ENCODE measurements at places on chromosomes 4 and X.
A peak's percentile ranks its signal among the peaks of the same experiment; 100 is the strongest.

- H3K4me1 ChIP-seq, result no peaks in the 10 kb centered on the region
- no peak overlapping the region for H3K4me3 ChIP-seq
- no peak for DNase-seq
- H3K27me3 ChIP-seq, result no peaks in the 10 kb centered on the region
- no peaks in the 10 kb centered on the region for H3K36me3 ChIP-seq
- no peak overlapping the region for H3K27ac ChIP-seq
Observed at GRCh38 chr4:176753049-176753448, 39.7 kb downstream of the VEGFC start.

GRCh38 chr4:41746025-41746439 is 2.5 kb downstream of the PHOX2B start:
- peaks cover 22% of the 10 kb centered on the region for H3K4me1 ChIP-seq
- H3K36me3 ChIP-seq, result no peaks in the 10 kb centered on the region
- peaks cover 97% of the 10 kb centered on the region for H3K27me3 ChIP-seq
- DNase-seq, result peak; percentile 67

DNA sequence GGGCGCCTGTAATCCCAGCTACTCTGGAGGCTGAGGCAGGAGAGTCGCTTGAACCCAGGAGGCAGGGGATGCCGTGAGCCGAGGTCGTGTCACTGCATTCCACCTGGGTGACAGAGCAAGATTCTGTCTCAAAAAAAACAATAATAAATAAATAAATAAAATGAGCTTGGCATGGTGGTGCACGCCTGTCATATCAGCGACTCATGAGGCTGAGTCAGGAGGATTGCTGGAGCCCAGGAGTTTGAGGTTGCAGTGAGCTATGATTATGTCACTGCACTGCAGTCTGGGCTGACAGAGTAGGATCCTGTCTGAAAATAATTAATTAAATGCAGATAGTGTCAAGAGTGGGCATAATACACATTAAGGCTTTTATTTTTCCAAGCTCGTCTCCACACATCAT is 77.5 kb downstream of the DHRSX start:
- H3K4me1 ChIP-seq, result no peaks in the 10 kb centered on the region
- no peak overlapping the region for H3K4me3 ChIP-seq
- no peak overlapping the region for H3K27ac ChIP-seq
- H3K36me3 ChIP-seq, result peaks cover 18% of the 10 kb centered on the region
- H3K27me3 ChIP-seq, result no peaks in the 10 kb centered on the region

GRCh38 chr4:24108567-24108966 is 218.7 kb upstream of the PPARGC1A start:
- no peaks in the 10 kb centered on the region for H3K4me1 ChIP-seq
- H3K4me3 ChIP-seq, result no peak overlapping the region
- H3K27me3 ChIP-seq, result no peaks in the 10 kb centered on the region
- H3K36me3 ChIP-seq, result no peaks in the 10 kb centered on the region

DNA sequence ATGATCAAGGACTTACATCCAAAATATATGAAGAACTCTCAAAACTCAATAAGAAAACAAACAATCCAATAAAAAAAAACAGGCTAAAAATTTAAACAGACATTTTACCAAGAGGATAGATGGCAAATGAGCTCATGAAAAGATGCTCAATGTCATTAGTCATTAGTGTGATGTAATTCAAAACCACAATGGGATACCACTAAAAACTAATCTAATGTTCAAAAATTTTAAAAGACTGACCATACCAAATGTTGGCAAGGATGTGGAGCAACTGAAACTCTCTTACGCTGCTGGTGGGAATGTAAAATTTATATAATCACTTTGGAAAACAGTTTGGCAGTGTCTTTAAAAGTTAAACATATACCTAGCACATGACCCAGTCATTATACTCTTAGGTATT is 43.7 kb downstream of the RPS6KA6 start:
- no peaks in the 10 kb centered on the region for H3K36me3 ChIP-seq
- no peak for DNase-seq
- H3K4me3 ChIP-seq, result no peak overlapping the region
- no peaks in the 10 kb centered on the region for H3K27me3 ChIP-seq
- no peaks in the 10 kb centered on the region for H3K4me1 ChIP-seq

DNA sequence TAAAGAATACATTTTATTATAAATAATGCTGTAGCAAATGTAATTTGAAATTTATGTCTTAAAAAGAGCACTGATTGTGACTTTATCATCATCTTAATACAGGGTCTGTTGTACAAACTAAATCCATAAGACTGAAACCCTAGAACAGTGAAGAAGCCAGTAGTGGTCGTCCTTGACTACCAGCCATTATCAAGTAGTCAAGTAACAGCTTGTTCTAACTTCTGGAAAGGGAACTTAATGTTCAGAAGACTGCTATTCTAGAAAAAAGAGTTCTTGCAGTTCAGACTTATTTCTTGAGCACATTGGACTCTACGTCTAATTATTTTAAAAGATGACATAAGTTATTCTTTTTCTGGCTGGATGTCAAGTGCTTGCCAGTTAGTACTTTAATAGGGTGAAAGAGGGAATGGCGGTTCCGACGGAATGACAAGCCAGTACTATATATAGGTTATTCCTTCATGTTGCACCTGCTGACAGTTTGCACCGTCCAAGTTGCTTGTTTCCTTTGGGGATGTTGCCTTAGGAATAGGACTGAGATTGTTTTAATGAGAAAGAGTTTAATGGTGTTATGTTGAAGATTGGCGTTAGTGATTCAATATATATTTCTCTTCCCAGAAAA is 109.9 kb downstream of the RAPGEF2 start:
- no peaks in the 10 kb centered on the region for H3K27me3 ChIP-seq
- no peak overlapping the region for H3K4me3 ChIP-seq
- H3K36me3 ChIP-seq, result no peaks in the 10 kb centered on the region
- DNase-seq, result no peak

GRCh38 chr4:39825090-39825489 is 127.2 kb downstream of the UBE2K start:
- H3K36me3 ChIP-seq, result 0 out of 2 replicates have a peak, but pooled peaks cover 2% of the 10 kb centered on the region
- no peaks in the 10 kb centered on the region for H3K27me3 ChIP-seq
- no peak for DNase-seq

GRCh38 chr4:48720459-48720858 is 59.6 kb downstream of the FRYL start:
- H3K27ac ChIP-seq, result no peak overlapping the region
- no peaks in the 10 kb centered on the region for H3K36me3 ChIP-seq
- H3K4me3 ChIP-seq, result no peak overlapping the region
- H3K27me3 ChIP-seq, result no peaks in the 10 kb centered on the region

DNA sequence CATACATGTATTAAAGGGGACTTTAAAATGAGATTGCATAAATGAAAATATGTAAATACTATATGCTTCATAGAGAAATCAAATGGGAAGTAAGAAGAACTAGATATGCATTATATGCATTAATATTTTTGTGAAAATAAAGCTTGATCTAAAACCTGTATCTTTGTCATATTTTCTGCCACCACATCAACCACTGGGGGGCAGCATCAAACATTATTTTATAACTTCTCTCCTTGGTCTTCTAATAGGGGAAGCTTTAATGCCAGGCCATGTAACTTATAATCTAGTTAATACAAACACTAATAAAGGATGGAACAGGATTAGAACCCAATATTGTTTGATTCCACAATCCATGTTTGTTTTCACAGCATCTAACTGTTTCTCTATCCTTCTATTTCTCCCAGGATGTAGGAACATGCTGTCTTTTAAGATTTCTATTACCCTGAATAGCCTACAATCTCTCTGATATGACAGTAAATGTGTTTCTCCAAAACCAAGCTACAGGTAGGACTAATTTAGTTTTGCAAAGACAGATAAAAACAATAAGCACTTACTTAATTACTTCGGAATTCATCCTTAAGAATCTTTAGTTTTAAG is 10.0 kb downstream of the QRFPR start:
- no peaks in the 10 kb centered on the region for H3K4me1 ChIP-seq
- no peak overlapping the region for H3K4me3 ChIP-seq
- no peaks in the 10 kb centered on the region for H3K27me3 ChIP-seq
- DNase-seq, result no peak
- no peaks in the 10 kb centered on the region for H3K36me3 ChIP-seq

- no peaks in the 10 kb centered on the region for H3K27me3 ChIP-seq
- H3K27ac ChIP-seq, result no peak overlapping the region
- no peak overlapping the region for H3K4me3 ChIP-seq
- DNase-seq, result no peak
- H3K36me3 ChIP-seq, result no peaks in the 10 kb centered on the region
Observed at GRCh38 chr4:89364541-89364940, 56.9 kb upstream of the GPRIN3 start.

GRCh38 chr4:39539089-39539611 is 11.9 kb upstream of the UGDH start:
- H3K27me3 ChIP-seq, result no peaks in the 10 kb centered on the region
- H3K4me1 ChIP-seq, result 0 out of 2 replicates have a peak, but pooled peaks cover under 1% of the 10 kb centered on the region
- no peak overlapping the region for H3K27ac ChIP-seq
- no peaks in the 10 kb centered on the region for H3K36me3 ChIP-seq
- DNase-seq, result no peak

- H3K36me3 ChIP-seq, result no peaks in the 10 kb centered on the region
- no peak for DNase-seq
Observed at GRCh38 chr4:20681271-20681670, 19.0 kb upstream of the PACRGL start.

DNA sequence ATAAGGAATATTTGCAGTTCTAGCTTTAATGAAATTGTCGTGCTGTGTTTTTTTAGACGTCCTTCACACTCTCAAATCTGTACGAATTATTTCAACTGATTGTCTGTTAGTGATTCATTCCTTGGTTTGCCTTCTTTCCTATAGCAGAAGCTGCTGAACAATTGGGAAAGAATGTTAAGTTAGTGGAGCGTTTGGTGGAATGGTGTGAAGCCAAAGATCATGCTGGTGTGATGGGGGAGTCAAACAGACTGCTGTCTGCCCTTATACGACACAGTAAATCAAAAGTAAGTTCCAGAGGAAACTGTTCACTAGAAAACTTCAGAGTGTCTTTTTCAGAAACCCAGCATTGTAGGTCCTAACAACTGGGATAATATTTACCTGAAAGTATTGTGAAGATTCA is 159.9 kb downstream of the RAP1GDS1 start:
- H3K4me3 ChIP-seq, result no peak overlapping the region
- H3K36me3 ChIP-seq, result no peaks in the 10 kb centered on the region
- no peaks in the 10 kb centered on the region for H3K27me3 ChIP-seq
- no peak for DNase-seq
- H3K27ac ChIP-seq, result no peak overlapping the region

DNA sequence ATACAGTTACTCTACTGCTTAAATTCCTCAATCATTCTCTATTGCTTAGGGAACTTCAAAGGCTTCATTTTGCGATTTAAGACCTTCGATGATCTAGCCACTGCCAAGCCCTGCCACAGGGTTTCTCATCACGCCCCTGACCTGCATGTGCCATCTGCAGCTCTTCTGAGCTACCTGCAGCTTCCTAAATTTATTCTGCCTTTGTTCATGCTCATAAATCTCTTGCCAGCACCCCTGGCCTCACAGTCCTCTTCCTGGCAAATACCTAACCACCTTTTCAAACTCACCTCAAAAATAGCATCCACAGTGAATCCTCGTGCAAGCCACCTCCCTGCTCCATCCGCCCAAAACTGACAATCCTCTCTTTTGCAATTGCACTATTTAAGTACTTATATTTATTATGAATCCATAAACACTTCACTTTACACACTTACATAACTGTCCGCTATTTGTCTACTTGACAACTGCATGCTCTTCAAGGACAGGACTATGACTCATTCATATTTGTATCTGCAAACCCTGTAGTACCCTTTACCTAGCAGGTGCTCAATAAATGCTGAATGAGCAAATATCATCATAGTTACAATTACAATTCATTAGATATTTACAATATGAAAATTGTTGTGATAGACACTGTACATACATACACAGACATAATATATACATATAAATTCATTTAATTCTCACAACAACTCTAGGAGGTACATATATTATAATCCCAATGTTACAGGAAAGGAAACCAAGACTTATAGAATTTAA is 280.0 kb upstream of the RASGEF1B start:
- no peak overlapping the region for H3K4me3 ChIP-seq
- no peak overlapping the region for H3K27ac ChIP-seq
- H3K4me1 ChIP-seq, result no peaks in the 10 kb centered on the region
- no peak for DNase-seq
- H3K27me3 ChIP-seq, result no peaks in the 10 kb centered on the region

- DNase-seq, result no peak
- H3K4me1 ChIP-seq, result no peaks in the 10 kb centered on the region
- no peak overlapping the region for H3K27ac ChIP-seq
- H3K36me3 ChIP-seq, result no peaks in the 10 kb centered on the region
Observed at GRCh38 chr4:142858446-142858845, 12.3 kb upstream of the INPP4B start.
